ENCODE measurements at places on chromosomes 7 and 10.

DNA sequence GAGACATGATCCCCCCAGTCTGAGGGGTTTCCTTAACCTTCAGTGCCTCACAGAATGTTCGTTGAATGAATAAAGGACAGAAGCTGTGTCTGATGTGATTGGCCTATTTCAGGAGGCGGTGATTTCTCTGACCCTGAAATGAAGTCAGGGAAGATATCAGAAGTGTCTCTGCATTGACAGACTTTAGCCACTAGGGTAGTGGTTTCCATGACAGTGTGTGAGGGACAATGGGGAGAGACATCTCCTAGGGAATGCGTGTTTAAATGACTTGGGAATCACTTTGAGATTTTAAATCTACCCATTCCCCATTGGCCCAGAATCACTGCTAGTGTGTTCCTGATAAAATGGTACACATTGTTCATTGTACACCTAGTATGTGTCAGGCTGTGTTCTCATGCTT is 132.0 kb downstream of the CFAP58 start:
- no peak for DNase-seq

DNA sequence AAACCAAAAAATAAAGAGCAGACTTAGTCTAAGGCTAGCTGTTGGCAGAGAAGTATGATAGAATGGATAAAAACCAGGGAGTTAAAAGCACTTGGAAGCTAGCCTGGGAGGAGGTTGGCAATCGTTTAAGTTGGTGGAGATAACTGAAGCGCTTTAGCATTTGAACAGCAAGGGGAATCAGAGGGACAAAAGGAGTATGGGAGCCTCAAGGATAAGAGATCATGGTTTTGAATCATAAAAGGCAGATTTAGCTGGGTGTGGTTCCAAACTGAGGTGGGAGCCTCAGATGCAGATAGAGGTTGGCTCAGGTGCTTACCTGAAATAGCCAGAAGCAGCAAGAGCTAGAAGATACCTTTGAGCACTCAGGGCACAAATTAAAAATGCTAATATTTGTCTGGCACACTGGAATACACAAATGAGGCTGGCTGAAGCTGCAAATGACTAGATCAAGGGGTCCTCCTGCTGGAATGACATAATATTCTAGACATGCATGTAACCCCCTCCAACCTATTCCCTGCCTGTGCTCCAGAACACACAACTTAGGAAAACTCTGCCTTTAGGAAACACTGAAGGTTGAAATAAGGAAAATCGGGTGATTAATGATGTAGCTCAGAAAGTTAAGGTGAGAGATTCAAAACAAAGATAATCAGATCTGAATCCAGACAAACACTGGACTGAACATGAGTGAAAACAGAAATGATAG is 372.3 kb upstream of the LRRN3 start:
- DNase-seq = no peak

DNA sequence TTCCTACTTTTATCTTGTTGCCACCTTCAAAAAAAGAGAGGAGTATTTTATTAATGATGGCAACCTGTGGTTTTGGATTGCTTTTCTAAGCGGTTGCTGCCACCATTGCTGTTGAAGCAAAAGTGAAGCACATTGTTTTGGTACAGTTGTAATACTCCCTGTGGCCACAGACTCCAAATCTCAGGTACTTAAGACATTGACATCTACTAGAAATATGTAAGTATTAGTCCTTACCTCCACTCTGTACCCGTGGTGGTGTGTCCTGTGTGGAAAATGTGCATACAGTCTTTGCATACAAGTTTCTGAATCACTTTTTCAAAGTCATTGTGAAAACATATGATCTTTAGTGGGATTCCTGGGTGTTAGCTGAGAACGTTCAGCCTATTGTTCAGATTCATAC is 85.7 kb downstream of the ANLN start:
- no peak for DNase-seq

DNA sequence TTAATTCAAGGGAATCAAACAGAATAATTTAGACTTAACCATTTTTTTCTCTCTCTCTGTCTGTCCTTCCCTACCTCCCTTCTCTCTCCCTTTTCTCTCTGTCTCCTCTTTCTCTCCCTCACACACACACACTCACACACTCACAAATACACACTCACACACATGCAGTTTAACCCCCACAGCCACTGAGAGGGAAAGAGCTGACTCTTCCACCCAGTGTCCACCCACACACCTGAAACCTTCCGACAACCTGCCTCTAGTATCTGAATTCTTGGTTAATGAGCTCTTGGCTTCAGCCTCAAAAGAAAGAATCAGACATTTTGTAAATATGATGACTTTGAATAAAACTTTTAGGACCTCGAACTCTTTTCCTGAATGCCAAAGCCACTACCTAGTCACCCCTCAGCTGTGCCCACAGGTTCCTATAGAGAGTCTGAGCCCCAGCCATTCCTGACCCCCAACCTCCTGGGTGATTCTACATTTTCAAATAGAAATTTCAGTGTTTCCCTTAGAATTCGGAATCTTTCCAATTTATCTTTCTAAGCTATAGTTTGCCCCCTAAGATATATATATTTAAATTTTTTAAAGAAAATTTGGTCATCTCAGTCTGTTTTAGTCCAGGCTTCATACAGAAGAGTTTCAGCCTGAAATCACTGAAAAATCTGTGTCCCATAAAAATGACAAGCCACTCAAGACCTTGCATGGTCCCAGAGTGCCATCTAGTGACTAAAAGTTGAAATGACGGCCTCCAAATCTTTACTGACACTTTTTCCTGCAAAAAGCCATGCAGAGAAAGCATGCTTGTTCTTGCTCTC is 202.8 kb downstream of the IPMK start:
- peak; percentile 75 for DNase-seq

- DNase-seq = no peak
These were observed 30.8 kb downstream of the GRID1 start for GRCh38 chr10:86335831-86336230.

DNA sequence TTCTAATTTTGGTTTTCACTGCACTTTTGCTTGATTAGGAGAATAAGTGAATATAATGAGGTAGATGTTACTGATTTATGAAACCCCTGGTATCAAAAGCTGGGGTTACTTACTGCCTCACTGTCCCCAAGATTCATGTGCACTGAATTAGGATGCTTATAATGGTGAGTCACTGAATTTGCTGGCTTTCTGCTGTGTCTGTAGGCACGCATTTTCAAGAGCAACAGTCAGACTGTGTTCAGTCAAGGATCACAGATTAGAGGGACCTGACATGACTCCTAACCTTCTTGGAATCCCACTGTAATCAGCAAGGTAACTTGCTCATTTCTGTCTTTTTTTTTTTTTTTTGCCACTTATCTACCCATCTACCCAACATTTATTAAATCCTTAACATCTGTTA is 59.7 kb downstream of the GPR85 start:
- DNase-seq = no peak

DNA sequence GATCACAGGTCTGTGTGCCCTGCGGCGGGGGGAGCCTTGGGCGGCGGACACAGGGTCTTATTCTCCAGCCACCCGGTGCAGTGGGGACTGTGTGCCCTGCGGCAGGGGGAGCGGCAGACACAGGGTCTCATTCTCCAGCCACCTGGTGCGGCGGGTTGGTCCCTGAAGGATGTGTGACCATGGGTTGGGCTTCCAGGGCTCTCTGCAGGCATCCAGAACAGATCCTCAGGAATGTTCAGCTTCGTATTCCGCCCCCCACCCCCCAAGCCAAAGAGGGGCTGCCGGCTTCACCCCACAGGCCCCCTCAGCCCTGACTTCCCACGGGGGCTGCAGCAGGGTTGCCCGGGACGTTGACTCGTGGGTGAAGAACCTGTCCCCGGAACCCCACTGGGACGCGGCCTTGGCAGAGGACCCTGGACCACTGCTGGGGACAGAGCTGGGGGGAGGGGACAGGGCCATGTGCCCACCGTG is 154.5 kb upstream of the PPP2R2D start:
- DNase-seq = no peak

GRCh38 chr10:93149761-93150160 is 76.1 kb downstream of the CYP26A1 start:
- peak; percentile 20 for DNase-seq

DNA sequence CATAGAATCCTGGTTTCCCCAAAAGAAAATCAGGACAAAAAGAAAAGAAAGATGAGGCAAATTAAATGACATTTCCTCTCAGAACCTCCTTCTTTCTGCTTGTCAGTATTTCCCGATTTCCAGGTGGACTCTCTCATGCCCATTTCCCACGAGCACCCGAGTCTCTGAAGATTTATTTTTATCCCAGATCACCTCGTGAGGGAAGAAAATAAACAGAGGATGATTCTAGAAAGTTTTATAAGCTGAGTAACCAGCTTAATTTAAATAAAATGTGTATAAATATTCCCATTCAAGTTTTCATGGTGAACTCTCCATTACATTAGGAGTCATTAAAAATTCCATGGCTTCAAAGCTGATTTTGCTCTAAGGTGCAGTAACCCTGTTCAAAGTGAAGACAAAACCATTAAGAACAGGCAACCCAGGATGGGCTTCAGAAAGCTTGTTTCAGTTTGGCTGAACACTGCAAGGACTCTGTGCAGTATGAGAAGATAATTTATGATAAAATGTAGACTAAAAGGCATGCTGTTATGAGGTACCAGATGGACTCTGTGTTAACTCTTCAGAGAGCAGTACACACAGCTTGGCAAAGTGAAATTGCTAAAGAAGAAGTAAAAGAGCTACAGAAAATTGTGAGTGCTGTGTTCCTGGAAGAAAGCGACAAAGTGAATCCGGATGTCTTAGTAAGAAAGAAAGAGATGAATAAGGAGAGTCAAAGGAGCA is 521.3 kb upstream of the LRRN3 start:
- DNase-seq = no peak

GRCh38 chr7:106273009-106273668 is 11.6 kb downstream of the NAMPT start:
- peak; percentile 49 for DNase-seq

- DNase-seq = peak; percentile 81
These were observed 78.6 kb upstream of the ARMC3 start for GRCh38 chr10:22849077-22849805.

DNA sequence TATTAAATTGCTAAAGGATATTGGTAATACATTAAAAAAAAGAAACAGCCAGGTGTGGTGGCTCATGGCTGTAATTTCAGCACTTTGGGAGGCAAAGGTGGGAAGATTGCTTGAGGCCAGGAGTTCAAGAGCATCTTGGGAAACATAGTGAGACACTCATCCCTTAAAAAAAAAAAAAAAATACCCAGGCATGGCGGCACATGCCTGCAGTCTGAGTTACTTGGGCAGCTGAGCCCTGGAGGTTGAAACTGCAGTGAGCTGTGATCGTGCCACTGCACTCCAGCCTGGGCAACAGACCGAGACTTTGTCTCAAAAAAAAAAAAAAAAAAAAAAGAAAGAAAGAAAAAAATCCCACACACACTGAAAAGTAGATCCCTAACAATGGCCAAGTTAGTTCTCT is 59.7 kb downstream of the MACC1 start:
- DNase-seq = no peak

DNA sequence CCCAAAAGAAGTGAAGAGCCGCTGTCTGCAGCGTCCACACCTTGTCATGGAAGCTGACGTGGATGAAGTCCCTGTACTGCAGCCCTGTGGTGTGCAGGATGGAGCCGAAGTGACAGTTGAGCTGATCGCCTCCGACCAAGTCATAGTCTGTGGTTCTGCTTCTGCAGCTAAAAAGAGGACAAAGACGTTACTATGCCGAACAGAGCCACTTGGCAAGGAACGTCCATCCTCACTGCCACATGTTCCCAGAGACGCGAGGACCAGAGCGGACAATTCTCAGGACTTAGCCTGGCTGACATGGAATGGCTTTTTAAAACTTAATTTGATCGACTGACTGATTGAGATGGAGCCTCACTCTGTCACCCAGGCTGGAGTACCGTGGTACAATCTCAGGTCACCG is 21.8 kb downstream of the DAGLB start:
- DNase-seq = no peak

GRCh38 chr10:73117976-73118743 is 7.9 kb downstream of the NUDT13 start:
- peak; percentile 46 for DNase-seq

DNA sequence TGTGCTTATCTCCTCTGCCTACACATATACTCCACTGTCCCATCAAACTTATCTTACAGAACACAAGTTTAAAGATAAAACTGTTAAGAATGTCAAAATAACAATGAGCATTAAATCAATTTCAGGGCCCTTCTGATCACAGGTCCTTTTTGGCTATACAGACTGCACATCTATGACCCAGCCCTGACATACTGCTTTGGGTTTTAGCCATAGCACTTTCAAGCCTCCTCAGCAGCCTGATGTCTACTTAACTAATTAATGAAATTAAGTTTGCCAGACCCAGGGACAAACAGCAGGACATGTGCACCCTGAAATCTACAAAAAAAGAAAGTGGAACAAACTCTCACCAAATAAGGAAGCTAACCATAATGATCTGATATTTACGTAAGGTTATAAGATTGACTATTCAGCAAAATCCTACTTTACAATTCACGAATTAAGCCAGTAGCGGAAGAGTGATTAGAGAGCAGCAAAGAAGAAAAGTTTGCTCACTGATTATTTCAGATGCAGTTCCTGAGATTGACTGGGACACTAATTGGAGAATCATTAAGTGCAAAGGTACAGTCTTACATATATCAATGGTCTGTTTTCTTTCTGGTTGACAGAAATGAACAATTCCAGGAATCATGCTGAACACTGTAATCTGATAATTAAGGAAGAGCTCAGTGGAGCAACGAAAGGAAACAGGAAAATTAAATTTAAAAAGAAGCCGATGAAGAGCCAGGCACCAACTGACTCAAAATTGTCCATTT is 669.3 kb upstream of the LRRN3 start:
- DNase-seq = no peak

- DNase-seq = peak; percentile 14
These were observed 132.9 kb downstream of the BAMBI start for GRCh38 chr10:28810057-28810870.

- peak; percentile 50 for DNase-seq
These were observed 72.3 kb upstream of the FAM13C start for GRCh38 chr10:59434463-59435321.

GRCh38 chr7:151775547-151776443 is 101.1 kb downstream of the PRKAG2 start:
- no peak for DNase-seq

GRCh38 chr10:103196516-103196915 is 3.4 kb upstream of the NT5C2 start:
- no peak for DNase-seq

DNA sequence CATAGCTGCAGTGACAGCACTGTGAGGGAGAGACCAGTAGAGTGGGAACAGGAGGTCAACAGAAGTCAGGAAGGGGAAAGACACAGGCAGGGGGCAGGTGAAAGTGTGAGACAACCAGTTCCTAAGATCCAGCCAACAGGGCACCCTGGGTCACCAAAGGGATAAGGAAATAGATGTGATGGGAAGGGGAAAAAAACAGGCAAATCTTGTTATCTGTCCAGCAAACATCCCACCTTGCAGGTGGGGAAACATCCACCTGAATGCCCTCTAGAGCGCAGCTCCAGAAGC is 42.5 kb downstream of the DPCD start:
- no peak for DNase-seq

DNA sequence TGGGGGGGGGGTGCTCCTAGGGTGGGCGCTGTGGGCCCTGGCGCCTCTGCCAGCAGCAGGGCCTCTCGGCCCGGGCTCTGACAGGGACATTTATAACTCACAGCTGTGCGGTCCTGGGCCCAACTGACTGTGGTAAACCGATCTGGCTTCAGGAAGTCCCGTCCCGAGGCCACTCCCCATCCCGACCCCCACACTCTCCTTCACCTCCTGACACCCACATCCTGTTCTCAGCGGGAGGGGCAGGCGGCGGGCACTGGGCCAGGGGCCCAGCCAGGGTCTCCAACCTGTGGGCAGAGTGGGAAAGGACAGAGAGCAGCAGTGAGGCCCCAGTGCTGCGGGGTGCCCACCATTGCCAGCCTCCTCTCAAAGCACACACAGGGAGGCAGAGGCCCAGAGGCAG is 69.1 kb downstream of the ZMIZ1 start:
- no peak for DNase-seq

GRCh38 chr7:50751146-50751545 is 31.6 kb downstream of the GRB10 start:
- peak; percentile 24 for DNase-seq

All from fibroblast of pulmonary artery (primary cell).